ENCODE measurements at places on chromosomes 7 and 10.

DNA sequence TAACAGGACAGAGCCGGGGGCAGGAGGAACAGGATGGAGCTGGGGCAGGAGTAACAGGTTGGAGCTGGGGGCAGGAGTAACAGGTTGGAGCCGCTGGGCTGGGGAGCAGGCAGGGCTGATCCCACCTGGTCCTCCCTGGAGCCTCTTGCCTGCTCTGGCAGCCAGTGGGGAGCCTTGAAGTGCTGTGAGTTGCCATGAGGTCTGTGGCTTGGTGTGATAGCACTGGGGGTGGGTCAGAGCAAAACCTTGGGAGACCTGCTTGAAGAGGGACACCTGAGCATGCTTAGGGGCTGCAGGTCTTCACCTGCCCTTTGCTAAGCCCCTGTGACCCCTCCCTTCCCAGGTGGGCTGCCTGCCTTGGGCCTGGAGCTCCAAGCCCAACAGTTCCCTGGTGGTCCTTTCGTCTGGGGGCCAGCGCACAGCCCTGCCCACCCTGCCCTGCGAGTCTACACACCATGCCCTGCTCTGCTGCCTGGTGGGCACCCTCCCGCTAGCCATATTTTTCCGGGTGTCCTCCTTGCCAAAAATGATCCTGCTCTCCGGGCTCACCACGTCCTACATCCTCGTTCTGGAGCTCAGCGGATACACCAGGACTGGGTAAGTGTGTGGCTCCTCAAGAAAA is 111.6 kb downstream of the ADCY1 start:
- no peaks in the 10 kb centered on the region for H3K36me3 ChIP-seq
- H3K4me3 ChIP-seq, result no peak overlapping the region
- no peaks in the 10 kb centered on the region for H3K27me3 ChIP-seq
- no peak overlapping the region for H3K27ac ChIP-seq
- DNase-seq, result no peak

DNA sequence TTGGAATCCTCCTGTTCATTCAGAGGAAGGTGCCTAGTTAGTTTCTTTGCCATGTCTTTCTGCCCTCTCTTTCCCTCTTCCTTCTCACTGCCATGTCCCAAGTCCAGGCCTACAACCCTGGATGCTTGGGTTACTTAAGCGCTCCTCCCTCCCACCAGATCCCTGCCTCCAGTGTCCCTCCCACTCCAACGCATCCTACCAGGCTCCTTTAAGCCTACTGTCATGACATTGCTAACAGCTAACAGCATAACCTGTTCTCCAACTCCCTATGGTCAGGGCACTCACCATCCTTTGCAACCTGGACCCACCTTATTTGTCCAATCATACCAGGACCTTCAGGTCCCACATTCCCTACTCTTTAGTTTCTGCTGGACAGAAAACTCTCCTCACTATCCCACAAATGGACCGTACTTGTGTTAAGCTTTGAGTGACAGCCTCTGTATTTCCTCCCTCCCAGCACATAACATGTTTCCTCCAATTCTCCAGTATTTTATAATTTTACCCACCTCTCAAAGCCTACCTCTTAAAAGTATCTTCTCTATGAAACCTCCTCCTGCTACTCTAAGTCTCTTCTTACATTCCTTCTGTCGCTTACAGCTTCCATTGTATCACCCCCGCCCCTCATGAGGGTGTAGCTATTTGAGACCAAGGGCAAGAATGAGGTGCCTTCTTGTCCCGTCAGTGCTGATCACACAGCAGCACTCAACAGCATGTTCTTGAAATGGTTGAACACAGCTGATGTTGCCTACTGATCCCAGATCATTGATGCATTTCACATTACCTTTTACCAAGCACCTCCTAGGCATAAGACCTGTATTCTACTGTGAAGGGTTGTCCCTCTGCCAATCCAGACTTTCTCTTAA is 1.7 kb downstream of the BLNK start:
- peak overlapping the region; percentile 64 for H3K27ac ChIP-seq
- peaks cover 13% of the 10 kb centered on the region for H3K4me1 ChIP-seq
- no peak for DNase-seq
- H3K36me3 ChIP-seq, result no peaks in the 10 kb centered on the region
- peak overlapping the region; percentile 50 for H3K4me3 ChIP-seq

GRCh38 chr10:37704566-37704965 is 152.8 kb downstream of the ZNF248 start:
- no peak for DNase-seq
- no peak overlapping the region for H3K27ac ChIP-seq
- H3K4me3 ChIP-seq, result no peak overlapping the region
- H3K4me1 ChIP-seq, result no peaks in the 10 kb centered on the region

- H3K36me3 ChIP-seq, result no peaks in the 10 kb centered on the region
- no peaks in the 10 kb centered on the region for H3K27me3 ChIP-seq
- H3K27ac ChIP-seq, result no peak overlapping the region
- peaks cover 14% of the 10 kb centered on the region for H3K4me1 ChIP-seq
These were observed 87.4 kb downstream of the CELF2 start for GRCh38 chr10:11104772-11105675.

DNA sequence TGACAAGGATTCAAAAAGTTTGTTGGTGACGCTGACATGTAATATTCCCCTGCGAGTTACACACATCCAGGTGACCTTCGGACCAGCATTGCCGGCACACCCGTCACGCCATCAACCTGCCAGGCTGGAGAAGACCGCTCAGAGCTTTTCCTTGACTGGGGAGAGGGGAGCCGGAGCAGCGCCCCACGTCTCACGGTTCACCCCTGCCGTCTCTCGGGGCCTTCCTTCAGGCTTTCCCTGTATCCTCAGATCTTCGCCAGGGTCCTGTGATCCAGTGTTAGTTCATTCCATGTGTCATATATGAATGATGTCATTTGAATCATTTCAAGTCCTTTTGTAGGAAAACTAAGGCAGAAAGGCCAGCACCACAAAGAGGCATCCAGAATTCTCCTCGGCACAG is 127.8 kb downstream of the MGMT start:
- no peak for DNase-seq
- H3K36me3 ChIP-seq, result peaks cover 51% of the 10 kb centered on the region
- no peak overlapping the region for H3K27ac ChIP-seq
- H3K27me3 ChIP-seq, result no peaks in the 10 kb centered on the region
- no peaks in the 10 kb centered on the region for H3K4me1 ChIP-seq

- H3K27ac ChIP-seq, result no peak overlapping the region
- no peak for DNase-seq
- no peaks in the 10 kb centered on the region for H3K36me3 ChIP-seq
These were observed 3.5 kb upstream of the GNGT1 start for GRCh38 chr7:93902777-93903423.

GRCh38 chr7:47809387-47809786 is 138.9 kb downstream of the PKD1L1 start:
- H3K27ac ChIP-seq, result no peak overlapping the region
- no peaks in the 10 kb centered on the region for H3K27me3 ChIP-seq
- H3K36me3 ChIP-seq, result no peaks in the 10 kb centered on the region
- H3K4me3 ChIP-seq, result no peak overlapping the region
- no peaks in the 10 kb centered on the region for H3K4me1 ChIP-seq

DNA sequence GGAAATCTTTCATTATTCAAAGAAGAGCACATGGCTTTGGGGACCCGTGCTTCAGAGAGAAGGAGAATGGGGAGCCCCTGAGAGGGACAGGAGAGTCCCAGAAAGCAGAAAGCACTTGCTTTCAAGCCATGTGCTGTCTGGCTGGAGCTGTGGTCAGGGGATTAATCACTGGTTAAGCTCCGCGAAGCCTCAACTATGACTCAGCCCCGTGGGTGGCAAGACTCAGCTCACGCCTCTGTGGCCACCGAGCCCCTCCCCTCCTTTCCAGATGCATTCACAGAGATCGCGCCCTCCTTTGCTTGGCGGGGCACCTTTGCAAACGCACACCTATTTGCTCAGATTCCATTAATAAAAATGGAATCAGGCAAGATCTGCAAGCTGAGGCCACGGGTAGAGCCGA is 202.9 kb upstream of the TCERG1L start:
- no peak overlapping the region for H3K4me3 ChIP-seq
- H3K36me3 ChIP-seq, result no peaks in the 10 kb centered on the region

GRCh38 chr7:115135146-115135545 is 213.3 kb downstream of the MDFIC start:
- H3K27me3 ChIP-seq, result no peaks in the 10 kb centered on the region
- no peaks in the 10 kb centered on the region for H3K36me3 ChIP-seq
- DNase-seq, result no peak

DNA sequence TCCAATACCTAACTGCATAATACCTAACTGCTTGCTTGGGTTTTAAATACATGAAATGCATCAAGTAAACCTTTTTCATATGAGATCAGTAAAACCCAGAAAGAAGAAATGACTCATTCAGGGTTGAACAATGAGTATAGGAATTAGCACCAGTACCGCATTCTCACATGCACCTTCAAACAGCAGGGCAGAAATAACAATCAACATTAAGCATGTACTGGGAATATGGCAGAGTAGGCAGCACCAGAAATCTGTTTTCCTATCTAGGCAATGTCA is 850.3 kb upstream of the SORCS1 start:
- H3K4me3 ChIP-seq, result no peak overlapping the region
- H3K36me3 ChIP-seq, result peaks cover 2% of the 10 kb centered on the region
- no peaks in the 10 kb centered on the region for H3K27me3 ChIP-seq
- DNase-seq, result no peak

DNA sequence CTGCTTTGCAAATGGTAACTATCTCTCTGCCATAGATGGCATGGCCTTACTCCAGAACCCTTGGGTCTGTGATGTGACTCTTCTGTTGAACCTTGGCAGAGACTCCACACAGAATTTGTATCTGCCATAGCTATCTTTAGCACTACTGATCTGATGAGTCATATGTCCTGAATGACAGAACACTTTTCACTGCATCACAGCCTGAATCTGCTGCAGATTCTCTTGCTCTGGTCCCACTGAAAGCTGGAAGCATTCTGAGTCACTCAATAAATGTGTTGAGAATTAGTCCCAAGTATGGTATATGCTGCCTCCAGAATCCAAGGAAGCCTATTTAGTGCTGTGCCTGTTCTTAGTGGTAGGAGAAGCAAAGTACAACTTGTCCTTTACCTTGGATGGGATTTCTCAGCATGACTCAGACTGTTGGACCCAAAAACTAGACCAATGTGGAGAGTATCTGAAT is 39.5 kb upstream of the ANKRD1 start:
- no peak overlapping the region for H3K4me3 ChIP-seq
- DNase-seq, result no peak
- no peaks in the 10 kb centered on the region for H3K4me1 ChIP-seq

DNA sequence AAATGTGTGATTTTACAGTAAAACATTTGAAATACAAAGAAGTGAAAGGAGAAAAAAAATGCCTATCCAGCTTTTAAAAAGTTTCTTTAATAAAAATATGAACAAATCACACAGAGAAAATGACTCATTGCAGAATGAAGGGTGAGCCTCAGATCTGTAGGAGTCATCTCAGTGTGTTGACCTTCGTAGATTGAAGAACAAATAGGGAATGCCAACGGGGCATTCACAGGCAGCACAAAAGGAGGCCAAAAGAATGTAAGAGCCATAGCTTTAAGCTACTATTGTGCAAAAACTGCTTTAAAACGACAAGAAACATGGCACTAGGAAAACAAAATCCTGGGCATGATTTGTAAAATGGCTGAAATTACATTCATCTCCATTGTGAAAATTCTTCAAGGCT is 782.7 kb upstream of the CELF2 start:
- H3K4me1 ChIP-seq, result no peaks in the 10 kb centered on the region
- no peaks in the 10 kb centered on the region for H3K36me3 ChIP-seq
- H3K27ac ChIP-seq, result no peak overlapping the region
- H3K27me3 ChIP-seq, result peaks cover 13% of the 10 kb centered on the region
